Spleen (tissue), 13 donors: ENCODE measurements at places on chromosomes 7 and 10. TPM values are rescaled to one million over a fixed set of nuclear protein-coding genes. Genes with fewer than 3 reads are reported as not detected.

DNA sequence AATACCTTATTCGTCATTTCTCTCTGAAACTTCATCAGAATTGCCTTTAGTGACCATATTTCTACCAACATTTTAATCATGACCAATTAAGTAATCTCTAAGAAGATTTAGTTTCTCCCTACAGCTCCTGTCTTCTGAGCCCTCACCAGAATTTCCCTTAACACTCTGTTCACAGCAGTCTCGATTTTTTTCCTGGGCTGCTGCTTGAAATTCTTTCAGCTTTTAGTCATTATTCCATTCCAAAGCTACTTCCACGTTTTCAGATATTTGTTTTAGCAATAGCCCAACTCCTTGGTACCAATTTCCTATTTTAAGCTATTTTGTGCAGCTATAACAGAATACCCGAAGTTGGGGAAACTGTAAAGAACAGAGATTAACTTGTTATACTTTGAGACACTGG, 192.4 kb upstream of the DKK1 start:
- DNase-seq, result no peak

The CRHR2 gene
- polyA plus RNA-seq, result not detected

The KCNH2 gene
- 0.67 TPM for polyA plus RNA-seq

DNA sequence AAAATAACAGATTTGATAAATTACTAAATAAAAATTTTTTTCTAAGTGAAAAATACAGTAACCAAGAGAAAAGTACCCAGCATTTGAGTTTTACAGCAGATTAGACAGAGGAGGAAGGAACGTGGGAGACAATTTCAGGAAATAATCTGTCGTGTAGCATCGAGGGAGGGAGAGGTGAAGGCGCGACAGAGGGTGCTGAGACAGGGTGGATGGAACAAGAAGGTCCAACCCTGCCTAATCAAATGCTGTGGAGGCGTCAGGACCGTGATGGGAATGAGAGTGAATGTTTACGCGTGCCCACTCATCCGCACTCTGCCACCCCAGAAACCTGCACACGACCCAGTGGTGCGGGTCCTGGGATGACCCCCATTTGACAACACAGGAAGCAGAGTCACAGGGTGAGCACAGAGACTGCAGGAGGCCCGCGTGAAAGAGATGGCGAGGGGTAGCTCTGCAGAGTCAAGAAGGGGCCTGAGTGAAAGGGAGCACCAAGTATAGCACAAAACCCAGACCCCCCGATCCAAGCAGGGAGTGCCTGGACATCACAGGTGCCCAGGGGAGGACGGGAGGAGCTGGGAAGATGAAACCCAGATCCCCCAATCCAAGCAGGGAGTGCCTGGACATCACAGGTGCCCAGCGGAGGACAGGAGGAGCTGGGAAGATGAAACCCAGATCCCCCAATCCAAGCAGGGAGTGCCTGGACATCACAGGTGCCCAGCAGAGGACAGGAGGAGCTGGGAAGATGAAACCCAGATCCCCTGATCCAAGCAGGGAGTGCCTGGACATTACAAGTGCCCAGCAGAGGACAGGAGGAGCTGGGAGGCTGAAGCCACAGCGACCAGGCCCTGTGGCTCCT, 558.9 kb downstream of the DNAJB6 start:
- DNase-seq, result peak; percentile 52

DNA sequence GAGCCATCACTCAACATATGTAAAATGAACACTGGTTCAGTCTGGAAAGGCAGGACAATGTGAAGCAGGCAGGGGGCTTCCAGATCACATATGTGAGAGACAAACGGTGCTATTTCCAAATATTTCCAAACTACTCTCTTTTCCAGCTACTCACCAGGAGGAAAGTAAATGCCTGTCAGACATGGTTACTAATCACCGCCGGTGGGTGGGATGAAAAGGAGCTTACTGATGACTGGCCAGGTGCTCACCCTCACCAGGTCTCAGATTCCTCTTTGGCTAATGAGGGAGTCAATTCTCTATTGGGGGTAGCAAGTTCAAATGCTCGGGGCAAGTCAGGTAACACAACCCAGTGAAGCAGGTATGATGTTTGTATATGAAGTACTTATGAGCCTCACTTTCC, 9.7 kb upstream of the MSMB start:
- no peak for DNase-seq

The SPDYE2 gene
- polyA plus RNA-seq, result not detected

DNA sequence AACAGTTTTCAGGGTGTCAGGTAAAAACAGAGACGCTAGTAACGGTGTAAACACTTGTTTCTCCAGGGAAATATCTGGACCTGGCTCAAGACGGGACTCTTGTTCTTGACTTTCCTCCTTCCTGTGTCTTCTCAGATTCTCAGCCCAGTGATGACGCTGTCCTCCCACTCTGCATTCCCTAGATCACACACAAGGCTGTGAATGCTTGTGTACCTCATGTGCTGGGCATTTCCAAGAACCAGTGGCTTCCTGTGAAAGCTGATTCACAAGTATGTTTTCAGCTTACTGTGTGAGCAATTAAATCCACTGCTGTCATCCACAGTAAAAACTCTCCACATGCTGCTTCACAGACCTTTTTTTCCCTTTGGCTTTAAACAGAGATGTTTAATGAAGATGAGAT, 193.8 kb upstream of the DPP6 start:
- no peak for DNase-seq

The CYTH3 gene
- polyA plus RNA-seq, result 4.8 TPM

DNA sequence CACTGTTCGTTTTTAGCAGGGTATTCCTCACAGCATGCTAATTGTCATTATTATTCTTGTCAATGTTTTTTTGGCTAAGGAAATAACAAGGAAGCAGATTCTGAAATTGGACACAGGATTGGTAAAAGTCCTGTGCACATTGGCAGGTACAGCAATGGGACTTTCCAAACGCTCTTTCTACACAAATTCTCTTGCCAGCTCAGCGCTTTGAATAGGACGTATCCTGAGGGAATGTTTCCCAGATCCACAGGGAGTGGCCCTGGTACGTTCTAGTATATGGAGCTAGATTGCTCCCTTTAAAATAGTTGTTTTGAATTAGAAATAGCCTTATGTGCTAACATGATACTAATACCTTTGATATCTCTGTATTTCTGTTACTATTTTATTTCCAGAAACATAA, 82.8 kb upstream of the GRB10 start:
- DNase-seq, result no peak

DNA sequence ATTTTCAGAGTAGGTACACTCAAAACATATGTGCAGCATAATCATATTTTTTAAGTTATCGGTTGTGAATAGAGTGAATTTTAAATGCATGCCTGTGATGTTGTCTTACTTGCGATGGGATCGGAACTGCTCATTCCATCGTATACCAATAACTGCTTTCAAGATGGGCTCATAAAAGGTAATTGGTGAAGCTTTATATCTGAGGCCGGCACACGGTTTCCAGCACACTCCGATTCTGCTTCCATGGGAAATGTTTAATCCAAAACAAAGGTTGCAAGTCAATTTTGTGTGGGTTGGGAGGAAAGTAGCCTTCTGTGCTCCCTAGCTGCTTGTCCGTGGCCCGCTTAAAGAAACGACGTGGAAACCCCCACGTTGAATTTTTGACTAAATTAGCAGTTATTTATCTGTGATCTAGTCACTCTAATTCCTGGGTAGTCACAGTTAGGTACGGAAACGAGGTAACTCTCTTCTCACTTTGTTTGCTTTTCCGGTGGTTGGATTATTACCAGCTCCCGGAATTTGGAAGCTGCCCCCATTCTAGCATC, 10.1 kb upstream of the CELF2 start:
- DNase-seq, result no peak

DNA sequence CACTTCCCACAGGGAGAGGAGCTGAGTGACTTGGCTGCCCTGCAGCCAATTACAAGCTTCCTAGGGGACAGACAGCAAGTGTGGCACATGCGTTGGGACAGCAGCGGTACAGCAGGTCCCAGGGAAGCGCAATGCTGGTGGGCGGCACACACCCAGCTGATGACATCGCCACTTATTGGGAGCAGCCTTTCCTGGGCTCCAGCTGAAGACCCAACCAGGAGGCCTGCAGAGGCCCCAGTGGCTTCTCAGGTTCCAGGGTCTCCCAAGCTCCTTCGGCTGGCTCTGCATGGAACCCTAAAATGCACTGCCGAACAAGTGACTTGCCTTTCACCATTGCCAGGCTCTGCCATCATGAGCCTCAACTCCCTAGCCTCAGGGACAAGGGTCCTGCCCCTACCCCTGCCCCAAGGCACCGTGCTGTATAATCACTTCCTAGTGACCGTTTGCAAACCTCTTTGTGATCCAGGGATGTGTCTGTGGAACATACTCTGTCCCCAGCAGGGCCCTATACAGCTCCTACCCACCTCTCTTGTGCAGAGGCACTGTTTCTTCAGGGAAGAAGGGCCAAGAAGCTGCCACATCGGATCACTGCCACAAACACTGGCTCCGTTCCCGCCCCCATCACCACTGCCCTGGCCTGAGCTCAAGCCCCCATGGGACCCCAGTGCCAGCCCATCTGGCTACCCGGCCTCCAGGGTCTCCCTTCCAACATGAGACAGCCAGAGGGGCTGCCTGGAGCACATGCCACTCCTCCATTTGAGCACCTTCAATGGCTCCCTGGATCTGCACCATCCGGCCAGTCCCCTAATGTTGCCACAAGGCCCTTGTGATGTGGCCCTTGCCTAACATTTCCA, 19.3 kb upstream of the SLIT1 start:
- DNase-seq, result no peak

- no peak for DNase-seq
Measured at GRCh38 chr10:75544386-75544785, 113.0 kb downstream of the LRMDA start.

DNA sequence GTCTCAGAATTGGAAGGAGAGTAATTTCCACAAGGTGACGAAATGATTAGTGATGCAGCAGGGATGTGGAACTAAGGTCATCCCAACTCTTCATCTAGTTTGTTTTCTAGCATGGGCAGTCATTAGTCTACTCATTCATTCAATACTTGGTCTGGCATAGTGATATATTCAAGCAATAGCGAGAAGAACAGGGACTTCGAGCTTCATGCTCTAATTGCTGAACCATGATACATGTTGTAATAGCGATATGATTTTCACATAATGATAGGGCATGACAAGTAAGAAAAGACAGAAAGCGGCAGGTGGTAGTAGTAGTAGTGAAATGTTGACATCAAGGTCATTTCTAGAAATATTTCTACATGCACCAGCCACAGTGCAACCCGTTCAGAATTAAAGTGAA, 652.1 kb downstream of the PHTF2 start:
- no peak for DNase-seq

GRCh38 chr10:65940105-65940504, 985.7 kb upstream of the LRRTM3 start:
- no peak for DNase-seq

DNA sequence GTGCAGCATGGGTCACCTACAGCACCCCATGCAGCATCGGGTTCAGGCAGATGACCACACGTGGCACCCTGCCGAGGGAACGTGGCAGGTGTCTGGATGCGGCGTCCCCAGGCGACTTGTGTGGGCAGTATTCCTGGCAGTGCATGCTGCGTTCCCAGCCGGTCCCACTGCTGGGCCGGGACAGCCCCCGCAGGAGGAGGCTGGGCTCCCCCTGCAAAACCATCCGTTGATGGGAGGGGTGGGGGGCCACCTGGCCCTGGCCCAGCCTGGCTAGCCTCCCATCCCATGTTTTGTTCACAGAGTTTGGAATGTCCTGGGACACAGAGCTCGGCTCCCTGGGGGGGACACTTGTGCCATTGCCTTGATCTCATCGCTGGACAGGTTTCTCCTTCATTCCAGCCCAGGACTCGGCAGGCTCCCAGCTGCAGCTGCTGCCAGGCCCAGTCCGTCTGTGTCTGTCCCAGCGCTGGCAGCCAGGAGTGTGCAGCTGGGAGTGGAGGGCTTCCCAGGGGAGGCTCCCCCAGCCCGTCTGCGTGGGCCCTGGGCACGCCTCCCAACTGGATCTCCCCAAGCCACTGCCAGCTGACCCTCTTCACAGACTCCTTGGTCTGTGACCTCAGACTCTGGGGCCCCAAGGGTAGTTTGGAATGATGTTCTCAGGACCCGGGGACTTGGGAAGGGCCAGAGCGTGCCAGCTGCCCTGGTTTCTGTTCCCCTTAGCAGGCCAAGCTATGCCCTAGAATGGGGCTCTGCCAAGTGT, 32.6 kb downstream of the TMEM270 start:
- no peak for DNase-seq

GRCh38 chr10:92696606-92697383, 7.0 kb downstream of the HHEX start:
- DNase-seq, result no peak

GRCh38 chr7:11710377-11710776, 121.6 kb downstream of the THSD7A start:
- no peak for DNase-seq

The CLRN3 gene
- not detected for polyA plus RNA-seq

- DNase-seq, result no peak
Measured at GRCh38 chr7:121307021-121307574, 21.7 kb upstream of the WNT16 start.

DNA sequence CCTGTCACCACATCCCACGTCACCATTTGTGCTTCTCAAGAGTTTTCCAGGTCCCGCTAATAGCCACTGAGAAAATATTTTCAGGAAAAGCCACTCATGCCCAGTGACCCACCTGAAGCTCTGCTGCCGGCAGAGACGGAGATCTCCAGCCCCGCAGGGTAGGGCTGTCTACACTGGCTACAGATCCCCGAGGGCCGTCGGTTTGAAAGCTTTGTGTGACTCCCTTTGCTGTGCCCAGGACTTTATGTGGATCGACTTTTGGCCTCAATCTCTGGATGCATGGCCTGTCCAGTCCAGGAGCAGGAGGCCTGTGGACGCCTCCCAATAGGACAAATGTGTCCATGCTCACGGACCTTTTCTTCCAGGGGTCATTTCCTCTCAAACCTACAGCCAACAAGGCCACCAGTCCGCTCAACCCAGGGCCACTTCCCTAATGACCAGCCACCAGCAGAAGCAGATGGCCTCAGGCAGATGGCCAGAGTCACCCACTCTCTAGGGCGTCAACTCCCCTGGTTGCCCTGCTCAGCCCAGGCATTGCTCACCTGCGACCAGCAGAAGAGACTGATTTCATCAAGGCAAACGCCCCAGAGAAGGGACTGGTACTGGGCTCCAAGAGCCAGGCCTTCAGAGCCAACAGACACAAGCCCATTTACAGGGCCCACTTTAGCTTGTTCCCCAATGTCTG, 76.4 kb downstream of the OAT start:
- peak; percentile 54 for DNase-seq

GRCh38 chr7:95547361-95548348, 48.7 kb downstream of the PDK4 start:
- DNase-seq, result no peak

GRCh38 chr7:156778668-156779067, 114.3 kb downstream of the LMBR1 start:
- no peak for DNase-seq

- no peak for DNase-seq
Measured at GRCh38 chr7:146874722-146875121, 758.1 kb downstream of the CNTNAP2 start.

GRCh38 chr10:28155726-28156125, 147.1 kb downstream of the MPP7 start:
- DNase-seq, result no peak

DNA sequence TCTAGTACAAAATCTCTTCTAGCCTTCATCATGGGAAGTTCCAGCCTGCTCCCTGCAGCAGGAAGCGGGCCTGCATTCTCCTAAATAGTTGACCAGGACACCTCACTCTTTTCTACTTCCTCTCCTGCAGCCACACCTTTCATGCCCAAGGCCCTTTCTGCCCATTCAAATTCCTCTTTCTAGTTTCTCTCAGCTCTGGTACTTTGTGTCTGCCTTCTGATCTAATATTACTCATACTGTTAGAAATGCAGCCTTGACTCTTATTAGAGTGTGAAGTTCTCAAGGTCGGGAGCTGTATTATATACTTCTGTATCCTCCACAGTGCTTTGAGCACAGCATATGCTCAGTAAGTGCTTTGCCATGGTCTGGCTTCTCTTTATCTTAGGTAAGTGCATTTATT, 103.1 kb downstream of the PRKCQ start:
- DNase-seq, result no peak

GRCh38 chr7:130529417-130529816, 37.5 kb downstream of the MEST start:
- no peak for DNase-seq
